ENCODE measurements at places on chromosomes 11 and 22.

- no peak for DNase-seq
These were observed 64.0 kb upstream of the TNRC6B start for GRCh38 chr22:40113696-40114095.

- no peak for DNase-seq
These were observed 279.1 kb upstream of the PLET1 start for GRCh38 chr11:112539741-112540140.

- no peak for DNase-seq
These were observed 414.6 kb upstream of the LUZP2 start for GRCh38 chr11:24082241-24082640.

- peak; percentile 31 for DNase-seq
These were observed 14.2 kb downstream of the TMEM121B start for GRCh38 chr22:17106785-17107546.

GRCh38 chr22:27845644-27846043 is 44.1 kb upstream of the MN1 start:
- DNase-seq = no peak

DNA sequence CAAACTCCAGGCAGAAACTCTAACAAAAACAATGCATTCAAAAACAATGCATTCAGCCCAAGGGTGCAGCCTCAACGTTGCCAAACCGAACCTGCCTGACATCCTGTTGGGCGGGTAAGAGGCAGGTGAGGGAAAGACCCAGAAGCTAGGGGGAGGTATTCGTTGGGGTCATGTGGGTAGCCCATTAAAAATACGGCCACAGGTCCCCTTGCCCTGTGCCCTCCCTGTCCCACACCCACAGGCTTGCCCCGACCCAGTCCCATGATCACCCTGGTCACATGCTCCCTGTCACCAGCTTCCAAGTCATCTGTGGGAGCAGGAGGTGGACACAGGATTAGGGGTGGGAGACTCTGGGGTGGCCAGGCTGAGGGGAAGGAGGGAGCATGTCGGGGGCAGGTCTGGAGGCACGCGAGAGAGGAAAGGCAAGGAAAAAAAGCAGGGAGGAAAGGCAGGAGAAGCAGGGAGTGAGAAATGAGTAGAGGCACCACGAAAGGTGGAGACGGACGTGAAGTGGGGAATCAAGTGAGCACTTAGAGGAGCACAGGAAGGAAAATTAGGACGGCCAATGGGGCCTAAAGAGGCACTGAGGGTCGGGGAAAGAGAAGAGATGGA is 683 bp downstream of the PLA2G6 start:
- DNase-seq = peak; percentile 20

GRCh38 chr22:42970029-42970428 is 44.9 kb downstream of the PACSIN2 start:
- DNase-seq = peak; percentile 10

DNA sequence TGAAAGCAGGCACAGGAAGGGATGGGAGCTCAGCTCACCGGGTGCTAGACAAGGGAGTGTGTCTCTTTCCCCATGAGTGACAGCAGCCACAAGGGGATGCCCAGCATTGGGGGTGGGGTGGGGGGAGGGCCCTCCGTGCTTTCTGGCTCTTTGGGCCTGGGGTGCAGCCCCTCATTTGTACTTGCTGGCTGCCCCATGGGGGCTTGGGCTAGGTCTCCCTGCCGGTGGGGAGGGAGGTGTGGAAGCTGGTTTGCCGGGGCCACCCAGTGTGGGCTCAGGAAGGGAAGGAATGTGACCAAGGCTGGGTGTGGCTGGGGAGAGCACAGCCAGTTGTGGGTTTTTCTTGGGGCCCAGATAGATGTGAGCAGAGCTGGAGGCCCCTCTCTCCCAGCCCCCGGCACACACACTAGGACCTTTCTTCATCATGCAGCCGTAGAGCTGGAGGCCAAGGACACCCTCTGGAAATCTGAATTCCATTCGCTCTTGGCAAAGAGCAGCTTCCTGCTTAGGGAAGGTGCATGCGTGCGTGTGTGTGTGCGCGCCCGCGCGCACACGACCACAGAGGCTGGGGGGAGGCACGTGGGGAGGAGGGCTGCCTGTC is 25.8 kb downstream of the KCNQ1OT1 start:
- DNase-seq = no peak

- DNase-seq = no peak
These were observed 10.3 kb downstream of the CD81 start for GRCh38 chr11:2387266-2387987.

- no peak for DNase-seq
These were observed 102.4 kb upstream of the THY1 start for GRCh38 chr11:119525180-119525866.

DNA sequence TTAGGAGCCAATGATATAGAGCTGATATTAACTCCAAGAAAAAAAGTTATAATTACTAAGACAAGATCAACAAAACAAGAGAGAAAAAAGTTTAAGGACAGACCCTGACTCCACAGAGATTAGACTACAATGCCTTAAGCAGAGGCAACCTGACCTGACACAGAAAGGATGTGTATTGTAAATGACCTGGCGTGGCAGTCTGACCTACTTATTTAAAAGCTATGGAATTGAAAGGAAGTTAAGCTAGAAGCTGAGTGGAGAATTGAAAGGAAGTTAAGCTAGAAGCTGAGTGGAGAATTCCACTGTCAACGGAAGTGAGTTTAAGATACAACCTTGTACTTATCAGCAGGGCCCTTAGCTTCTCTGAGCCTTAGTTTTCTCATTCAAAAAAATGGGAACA is 885.4 kb downstream of the OPCML start:
- no peak for DNase-seq

- DNase-seq = peak; percentile 70
These were observed 1.2 kb upstream of the CERK start for GRCh38 chr22:46739094-46739870.

DNA sequence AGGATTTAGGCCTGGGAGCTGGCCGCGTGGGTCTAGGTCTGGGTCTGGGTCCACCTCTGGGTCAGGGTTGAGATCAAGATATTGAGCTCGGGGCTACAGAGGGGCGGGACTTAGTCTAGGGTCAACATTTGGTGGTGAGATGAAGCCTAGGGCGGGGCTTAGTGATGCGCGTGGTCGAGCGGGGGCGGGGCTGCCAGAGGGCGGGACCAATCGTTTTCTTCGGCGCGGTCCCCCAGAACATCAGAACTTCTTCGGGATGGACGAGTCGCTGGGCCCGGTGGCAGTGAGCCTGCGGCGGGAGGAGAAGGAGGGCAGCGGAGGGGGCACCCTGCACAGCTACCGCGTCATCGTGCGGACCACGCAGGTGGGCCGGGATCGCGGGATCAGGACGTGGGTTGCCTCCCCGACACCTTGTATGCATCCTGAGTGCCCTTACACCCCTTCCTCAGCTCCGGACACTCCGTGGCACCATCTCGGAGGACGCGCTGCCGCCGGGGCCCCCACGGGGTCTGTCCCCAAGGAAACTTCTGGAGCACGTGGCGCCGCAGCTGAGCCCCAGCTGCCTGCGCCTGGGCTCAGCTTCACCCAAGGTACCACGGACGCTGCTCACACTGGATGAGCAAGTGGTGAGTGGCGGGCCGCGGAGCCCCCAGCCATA is 4.2 kb downstream of the SIPA1 start:
- no peak for DNase-seq

DNA sequence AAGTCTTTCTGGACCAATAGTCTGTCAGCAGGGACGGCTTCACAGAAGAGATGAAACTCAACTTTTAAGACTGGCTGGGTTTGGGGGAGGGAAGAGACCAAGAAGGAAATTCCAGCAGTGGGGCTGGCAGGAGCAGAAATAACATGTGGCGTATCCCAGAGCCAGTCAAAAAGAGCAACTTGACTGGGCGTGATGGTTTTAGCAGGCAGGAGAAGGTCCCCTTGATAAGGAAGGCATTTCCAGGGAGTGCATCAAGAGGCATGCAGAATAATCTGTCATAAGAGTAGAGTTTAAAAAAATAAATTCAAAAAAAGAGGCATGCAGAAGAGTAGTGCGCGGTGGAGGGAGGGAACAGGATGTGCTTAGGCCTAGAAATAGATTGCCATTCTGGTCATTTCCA is 52.5 kb downstream of the C22orf31 start:
- no peak for DNase-seq

DNA sequence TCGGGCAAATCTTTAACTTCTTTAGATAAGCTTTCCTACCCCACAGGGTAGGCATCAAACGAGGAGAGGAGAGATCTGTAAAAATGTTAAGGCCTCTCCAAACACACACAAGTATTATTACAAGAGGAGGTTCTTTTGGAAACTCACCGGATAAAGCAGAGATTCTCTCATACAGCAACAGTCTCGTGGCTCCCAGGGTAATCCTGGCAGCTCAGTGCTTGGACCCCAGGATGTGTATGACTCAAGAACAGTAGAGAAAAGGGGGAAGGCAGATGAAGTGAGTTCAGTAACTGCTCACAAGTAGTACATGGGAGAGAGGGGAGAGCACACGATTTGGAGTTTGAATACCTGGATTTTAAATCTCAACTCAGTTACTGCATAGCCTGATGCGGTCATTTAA is 120.9 kb downstream of the FEZ1 start:
- DNase-seq = no peak

DNA sequence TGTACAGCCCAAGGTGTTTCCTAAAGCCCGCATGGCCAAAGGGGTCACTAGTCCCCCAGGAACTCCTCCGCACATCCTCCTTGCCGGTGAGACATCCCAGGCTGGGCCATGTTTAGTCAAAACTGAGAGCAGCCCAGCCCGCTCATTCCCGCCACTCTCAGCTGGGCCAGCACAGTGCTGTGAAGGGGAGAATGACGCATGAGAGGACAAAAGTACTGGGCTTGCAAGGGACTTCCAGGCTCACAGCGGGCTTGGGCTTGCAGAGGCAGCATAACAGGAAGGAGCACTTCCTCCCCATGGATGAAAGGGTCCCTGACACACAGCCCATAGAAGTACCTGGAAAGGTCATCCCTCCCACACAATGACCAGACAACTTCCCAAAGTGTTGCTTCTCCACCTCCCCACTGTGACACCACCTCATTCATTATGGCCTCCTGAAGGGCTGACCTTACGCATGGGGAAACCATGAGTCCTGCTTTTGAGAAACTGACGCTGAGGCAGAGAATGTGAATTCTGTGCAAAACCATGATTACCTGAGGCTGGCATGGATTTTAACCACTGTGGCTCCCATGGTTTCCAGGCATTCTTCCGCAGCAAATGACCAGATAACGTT is 19.1 kb downstream of the ETS1 start:
- no peak for DNase-seq

GRCh38 chr11:44559207-44559939 is 6.1 kb upstream of the CD82 start:
- DNase-seq = no peak

DNA sequence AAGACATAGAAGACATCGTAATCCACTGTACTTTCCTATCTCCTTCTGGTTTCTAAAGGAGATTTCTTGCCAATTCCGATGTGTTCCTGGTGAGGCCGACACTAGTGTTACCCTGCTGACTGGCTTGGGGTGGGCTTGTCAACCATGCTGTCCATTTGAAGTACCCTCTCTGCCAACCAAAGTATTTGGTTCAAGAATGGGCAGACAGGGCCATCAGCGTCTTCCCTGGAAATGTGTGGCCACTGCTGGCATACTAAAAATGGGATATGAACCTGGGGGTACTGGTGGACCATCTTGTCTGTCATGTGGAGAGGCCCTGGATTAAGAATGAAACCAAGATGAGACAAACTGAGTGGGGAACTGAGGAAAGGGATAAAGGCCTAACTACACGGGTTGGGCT is 1.8 kb upstream of the VSTM5 start:
- DNase-seq = no peak

- no peak for DNase-seq
These were observed 15.3 kb downstream of the CADM1 start for GRCh38 chr11:115488945-115489344.

DNA sequence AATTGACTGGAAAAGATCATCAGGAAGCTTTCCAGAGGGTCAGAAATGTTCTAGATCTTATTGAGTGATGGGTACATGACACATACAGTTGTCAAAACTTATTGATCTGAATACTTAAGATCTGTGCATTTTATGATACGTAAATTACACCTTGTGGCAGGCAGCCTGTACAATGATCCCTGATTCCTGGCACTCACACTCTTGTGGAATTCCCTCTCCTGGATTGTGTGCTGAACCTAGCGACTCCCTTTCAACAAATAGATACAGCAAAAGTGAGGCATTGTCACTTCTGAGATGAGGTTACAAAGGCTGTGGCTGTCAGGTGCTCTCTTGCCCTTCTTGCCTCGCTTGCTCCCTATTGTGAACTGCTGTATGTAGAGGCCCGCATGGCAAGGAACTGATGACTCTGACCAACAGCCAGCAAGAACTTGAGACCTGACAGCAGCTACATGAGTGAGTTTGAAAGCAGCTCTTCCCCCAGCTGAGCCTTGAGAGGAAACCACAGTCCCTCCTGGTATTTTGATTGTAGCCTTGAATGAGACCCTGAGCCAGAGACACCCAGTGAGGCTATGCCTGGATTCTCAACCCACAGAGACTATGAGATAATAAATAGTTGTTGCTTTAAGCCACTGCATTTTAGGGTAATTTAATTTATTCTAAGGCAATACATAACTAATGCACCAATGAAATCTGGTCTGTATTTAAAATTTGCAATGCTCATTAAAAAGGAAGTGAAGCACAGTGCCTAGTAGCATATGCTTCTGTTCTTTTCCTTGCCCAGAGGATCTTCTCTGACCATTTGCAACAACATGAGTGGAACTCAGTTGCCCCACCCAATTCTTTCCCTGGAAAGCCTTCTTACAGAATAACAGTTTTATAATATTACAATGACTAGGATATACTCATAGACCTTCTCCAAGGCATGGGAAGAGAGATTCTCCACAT is 60.5 kb upstream of the IZUMO1R start:
- DNase-seq = no peak

- no peak for DNase-seq
These were observed 12.8 kb downstream of the AQP11 start for GRCh38 chr11:77602381-77603088.

DNA sequence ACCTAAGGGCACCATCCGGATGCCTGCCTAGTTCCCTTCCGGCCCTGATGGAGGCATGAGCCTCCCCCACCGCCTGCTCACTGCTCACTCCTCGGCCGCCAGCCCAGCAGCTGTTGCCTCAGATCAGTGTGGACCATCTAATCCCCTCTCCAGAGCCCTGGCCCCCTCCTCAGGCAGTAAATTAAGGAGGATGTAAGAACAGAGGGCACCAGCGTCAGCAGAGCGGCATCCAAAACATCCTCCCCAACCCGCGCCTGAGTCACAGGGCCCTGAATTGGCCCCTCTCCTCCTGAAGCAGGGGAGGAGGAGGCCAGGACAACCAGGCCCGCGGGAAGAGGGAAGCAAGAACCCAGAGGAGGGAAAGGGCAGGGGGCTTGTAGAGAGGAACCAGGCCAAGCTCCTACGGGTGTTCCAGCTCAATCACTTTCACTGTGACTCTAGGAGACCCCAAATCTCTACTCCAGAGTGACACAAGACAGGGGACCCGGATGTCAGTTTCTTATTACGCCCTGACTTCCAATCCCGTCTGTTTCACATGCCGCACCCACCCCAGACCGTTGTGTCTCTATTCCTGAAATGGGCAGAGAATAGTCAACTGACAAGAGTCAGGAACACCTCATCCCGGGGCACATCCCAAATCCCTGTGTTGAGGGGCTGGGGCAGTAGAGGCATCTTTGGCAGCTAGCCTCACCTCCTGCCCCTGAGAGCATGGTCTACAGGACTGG is 31.3 kb upstream of the MYOD1 start:
- no peak for DNase-seq

GRCh38 chr11:75194147-75194546 is 43.2 kb downstream of the SLCO2B1 start:
- no peak for DNase-seq

GRCh38 chr11:134452838-134453155 is 40.8 kb upstream of the B3GAT1 start:
- no peak for DNase-seq

- DNase-seq = no peak
These were observed 14.6 kb downstream of the MARK2 start for GRCh38 chr11:63853476-63853875.

- DNase-seq = no peak
These were observed 1470.9 kb downstream of the BRD1 start for GRCh38 chr22:48356731-48357130.

All from stimulated activated CD4-positive, alpha-beta T cell treated with anti-CD3 and anti-CD28 coated beads, Interleukin-4, amount 100 ng/mL, for 24 hours (primary cell).